ENCODE measurements at places on chromosomes 2 and 18.

- DNase-seq = no peak
These were observed 68.3 kb downstream of the CD28 start for GRCh38 chr2:203774760-203775159.

DNA sequence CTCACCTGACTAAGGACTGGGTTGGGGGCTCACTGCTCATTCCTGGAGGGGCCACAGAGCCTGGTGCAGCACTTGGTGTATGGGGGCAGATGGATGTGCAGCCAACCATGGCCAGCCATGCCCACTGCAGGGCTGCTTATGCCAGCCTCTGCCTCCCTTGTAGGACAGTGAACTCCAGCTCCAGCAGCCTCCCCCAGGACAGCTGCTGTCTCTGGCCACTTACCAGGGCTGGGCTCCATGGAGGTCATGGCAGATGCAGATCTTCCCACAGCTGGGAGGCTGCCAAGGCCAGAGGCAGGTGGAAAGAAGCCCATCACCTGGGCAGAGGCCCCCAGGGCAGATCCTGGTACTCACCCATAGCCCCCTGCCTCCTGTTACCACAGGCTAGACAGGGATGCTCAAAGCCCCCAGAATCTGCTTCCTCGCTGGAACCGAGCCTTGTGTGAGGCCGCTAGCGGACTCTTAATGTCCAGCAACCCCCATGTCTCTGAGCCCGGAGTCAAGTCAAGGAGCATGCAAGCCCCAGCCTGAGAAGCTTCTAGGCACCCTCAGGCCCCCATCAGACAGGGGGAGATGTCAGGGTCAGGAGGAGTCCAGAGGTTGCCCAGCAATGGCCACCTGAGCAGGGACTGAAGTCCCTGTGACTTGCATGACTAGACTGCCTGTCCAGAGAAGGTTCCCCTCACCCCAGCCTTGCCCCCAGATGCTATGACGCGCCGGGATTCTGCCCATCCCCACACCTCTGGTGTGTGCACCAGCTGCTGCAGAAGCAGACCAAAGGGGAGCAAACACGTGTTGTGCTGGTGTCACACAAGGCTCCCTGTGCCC is 123.6 kb downstream of the TWIST2 start:
- DNase-seq = no peak

- DNase-seq = no peak
These were observed 48.9 kb downstream of the LDLRAD4 start for GRCh38 chr18:13267431-13267873.

- DNase-seq = no peak
These were observed 293.2 kb downstream of the ALK start for GRCh38 chr2:29628108-29628745.

- DNase-seq = no peak
These were observed 32.1 kb downstream of the E2F6 start for GRCh38 chr2:11433822-11434221.

GRCh38 chr18:24370120-24370519 is 27.5 kb downstream of the OSBPL1A start:
- DNase-seq = no peak

- no peak for DNase-seq
These were observed 22.7 kb downstream of the USP34 start for GRCh38 chr2:61448229-61448628.

GRCh38 chr2:129709001-129709955 is 270.2 kb upstream of the RAB6C start:
- DNase-seq = no peak

GRCh38 chr2:62320657-62321357 is 124.9 kb downstream of the B3GNT2 start:
- no peak for DNase-seq

DNA sequence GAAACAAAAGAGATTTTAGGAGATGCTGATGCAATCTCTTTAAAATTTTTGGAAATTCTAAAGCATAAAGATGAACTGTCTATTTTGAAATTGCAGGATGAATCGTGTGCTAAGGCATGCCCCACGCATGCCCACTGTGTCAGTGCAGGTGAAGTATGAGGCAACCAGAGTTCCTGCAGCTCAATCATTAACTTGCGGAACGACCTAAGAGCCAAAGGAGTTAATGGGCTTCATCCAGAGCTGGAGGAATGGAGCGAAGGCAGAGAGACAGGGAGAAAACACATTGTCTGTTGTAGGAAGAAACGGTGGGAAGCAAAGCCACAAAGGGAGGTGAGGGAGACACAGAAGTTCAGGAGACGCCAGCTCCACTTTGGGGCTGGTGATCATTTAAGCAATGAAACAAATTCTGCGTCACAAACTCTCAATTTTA is 265.2 kb downstream of the CCDC85A start:
- no peak for DNase-seq

- no peak for DNase-seq
These were observed 324.1 kb upstream of the THUMPD2 start for GRCh38 chr2:40103163-40103562.

GRCh38 chr2:102356381-102356712 is 751 bp downstream of the IL18R1 start:
- DNase-seq = no peak

DNA sequence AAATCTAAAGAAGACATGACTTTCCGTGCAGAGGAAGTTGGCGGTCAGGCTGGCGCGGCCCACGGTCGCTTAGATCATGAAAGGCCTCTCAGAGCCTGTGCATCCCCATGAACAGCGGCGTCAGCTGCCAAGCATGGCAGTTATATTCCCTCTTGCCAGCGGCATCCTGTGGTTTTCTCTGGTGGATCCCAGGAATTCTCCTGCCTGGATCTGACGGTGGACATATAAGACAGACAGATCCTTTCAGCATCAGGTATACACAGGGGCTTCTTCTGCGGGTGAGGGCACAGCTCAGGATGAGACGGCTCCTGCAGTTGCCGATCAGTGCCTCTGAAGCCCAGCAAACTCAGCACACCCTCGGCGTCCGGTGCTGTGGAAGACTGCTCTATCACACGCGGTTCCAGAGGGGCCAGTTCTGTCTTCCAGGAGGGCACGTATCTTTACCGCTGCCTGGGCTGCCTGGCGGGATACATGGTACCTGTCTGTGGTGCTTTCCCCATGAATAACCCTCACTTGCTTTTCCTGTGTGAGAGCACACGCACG is 157.8 kb downstream of the LDLRAD4 start:
- DNase-seq = no peak

GRCh38 chr2:184849516-184849915 is 251.2 kb downstream of the ZNF804A start:
- no peak for DNase-seq

- DNase-seq = no peak
These were observed 304.4 kb downstream of the CCDC178 start for GRCh38 chr18:33135951-33136660.
